ENCODE measurements at places on chromosomes 6 and 20.

DNA sequence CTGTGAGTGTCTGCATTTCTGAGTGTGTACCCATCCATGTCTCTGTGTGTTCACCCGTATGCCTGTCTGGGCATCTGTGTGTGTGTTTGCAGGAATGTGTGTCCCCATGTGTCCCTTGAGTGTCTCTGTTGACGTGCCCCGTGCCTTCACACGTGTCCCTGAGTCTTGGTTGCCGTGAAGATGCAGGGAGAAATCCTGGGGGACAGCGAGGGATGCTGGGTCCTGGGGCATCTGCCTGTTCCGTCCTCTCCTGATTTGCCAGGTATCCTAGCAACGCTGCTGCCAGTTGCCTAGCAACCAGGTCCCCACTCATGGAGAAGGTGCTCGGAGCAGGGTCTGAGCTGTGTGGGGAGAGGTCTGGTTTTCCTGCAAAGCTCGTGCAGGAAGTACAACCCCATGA, 6.0 kb upstream of the LKAAEAR1 start:
- no peak for DNase-seq

DNA sequence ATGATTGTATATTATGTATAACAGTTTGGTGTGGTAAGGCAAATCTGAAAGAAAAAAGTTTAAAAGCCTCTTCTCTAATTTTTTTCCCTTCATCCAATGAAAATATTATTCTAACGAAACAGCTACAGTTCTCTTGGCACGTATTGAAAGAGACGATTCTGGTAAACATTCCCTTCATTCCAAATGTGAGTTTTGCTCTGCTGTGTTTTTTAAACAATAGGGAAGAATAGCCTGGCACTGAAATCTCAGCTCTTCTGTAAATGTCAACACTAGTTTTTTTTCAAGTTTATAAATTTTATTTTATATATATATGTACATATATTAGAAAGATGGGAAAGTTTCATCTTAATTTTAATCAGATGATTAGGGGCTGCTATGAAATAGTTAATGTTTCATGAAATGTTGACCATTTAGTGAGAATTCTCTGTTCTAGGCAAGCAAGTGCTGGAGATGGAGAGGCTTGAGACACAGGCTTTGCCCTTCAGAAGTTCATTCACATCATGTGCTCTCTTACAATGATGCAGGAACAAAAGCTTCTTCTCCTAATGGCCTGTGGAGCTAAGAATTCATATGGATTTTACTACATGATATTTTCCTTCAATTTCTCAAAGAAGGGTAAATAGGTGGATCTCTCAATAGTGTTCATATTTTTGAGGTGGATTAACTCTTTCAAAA, 4.1 kb downstream of the PAQR8 start:
- no peak for DNase-seq

DNA sequence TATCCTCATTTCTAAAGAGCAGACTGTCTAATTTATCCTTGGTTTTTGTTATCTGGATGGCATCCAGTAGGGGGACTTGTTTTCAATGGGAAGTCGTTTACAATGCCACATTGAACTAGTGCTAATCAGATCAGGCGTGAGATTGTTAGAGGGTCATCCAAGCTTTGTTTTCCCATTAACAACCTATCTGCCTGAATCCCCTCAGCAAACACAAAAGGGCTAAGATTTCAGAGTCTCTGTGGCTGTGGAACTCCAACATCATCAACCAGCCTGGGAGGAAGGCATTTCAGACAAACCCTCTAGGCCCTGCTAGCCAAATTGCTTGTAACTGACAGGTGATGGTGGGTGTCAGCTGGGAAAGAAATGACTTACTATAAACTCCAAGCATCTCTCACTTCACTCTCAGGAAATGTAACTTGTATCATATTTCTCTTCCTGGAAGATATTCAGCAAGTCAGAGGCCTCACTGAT, 47.7 kb downstream of the COL19A1 start:
- DNase-seq = no peak

DNA sequence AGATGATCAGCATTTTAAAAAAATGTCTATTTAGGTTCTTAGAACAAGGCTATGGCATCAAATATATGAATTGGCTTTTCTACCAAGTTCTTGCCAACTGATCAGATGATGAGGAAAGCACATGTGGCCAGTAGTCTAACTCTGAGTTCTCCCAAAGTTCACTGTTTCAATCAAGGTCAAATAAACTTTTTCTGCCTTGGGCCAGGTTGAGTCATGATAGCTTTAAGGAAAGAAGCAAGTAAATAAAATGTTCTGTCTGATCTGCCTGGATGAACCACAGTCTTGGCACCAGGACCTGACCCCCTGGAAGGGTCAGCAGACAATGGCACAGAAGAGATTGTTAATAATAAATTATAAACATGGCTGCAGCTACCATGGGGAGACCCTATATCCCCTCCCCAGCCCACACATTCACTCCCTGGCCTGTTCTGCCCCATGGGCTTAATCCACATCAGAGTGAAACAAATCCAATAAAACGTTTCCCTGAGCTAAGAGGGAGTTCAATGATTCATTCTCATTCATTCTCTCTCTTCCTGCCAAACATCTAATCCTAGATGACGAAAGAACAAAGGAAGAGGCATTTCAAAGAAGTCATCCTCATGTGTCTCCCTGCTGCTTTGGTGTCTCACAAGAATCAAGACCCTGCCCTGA, 661.6 kb downstream of the DHX35 start:
- no peak for DNase-seq

GRCh38 chr6:18327626-18328025, 59.5 kb upstream of the RNF144B start:
- DNase-seq = no peak

GRCh38 chr20:63641146-63641791, 12.0 kb downstream of the STMN3 start:
- peak; percentile 50 for DNase-seq

DNA sequence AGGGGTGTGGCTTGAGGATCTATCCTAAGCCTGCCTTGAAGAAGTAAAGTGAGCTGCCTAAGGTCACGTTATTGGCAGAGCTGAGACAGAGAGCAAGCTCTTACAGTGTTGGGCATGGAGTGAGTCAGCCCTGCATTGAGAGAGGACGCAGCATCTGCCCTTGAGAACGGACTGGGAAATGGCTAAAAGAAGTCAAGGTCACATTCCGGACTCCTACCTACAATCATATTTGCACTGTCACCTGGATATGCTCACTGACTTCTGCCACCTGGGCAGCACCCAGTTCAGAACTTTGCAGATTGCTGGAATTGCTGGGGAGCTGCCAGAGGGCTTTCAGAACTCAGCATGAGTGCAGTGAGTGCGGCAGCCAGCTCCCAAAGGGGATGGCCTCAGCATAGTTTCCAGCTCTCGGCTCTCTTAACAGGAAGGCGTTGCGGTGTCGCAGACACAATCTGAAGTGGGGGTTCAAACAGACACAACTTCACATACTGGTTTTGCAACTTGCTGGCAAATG, 199.3 kb upstream of the SGK1 start:
- no peak for DNase-seq

GRCh38 chr6:160927416-160927815, 64.2 kb upstream of the MAP3K4 start:
- DNase-seq = no peak

DNA sequence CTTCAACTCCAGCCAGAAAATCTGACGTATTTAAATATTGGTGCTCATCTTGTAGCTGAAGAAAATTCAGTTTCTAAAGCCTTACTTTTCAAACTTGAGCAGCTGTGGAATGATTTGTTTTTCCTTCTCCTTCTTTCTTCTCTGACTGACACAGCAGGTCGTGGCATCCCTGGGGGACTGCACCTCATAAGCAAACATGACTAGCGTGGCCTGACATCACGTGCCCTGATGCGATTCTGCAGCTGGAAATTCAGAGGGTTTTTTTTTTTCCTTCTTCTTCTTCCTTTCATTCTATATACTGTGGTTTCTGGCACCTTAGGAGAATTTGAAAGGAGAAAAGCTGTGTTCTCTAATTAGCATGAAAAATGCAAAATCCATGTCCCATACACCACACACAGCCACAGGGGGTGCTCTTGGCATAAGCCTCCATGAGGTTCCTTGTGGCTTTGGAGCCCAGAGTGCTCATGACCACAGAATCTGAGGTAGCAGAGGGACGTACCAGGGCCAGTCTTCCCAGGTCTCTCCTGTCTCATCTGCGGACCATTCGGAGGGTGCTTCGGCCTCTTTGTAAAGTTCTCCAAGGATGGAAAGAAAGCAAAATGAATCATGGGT, 258.5 kb upstream of the CDH4 start:
- DNase-seq = no peak

DNA sequence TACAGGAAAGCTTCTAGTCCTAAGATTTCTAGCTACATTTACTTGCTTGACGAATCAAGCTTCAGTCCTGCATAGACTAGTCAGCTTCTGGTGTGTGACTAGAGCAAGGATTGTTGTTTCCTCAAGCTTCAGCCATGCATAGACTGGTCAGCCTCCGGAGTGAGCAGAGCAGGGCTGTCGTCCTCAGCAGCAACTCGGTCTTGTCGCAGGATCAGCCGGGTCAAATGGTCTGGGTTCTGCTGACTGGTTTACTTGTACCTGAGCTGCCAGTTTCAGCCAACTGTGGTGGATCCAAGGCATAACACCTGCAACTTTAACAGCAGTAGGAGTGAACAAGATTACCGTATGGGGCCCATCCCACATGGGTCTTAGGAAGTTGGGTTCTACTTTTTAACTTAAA, 10.8 kb upstream of the GMPR start:
- DNase-seq = no peak

- DNase-seq = no peak
These were observed 24.0 kb downstream of the CPNE1 start for GRCh38 chr20:35640724-35641123.

- no peak for DNase-seq
These were observed 198.1 kb upstream of the UST start for GRCh38 chr6:148548749-148549140.

GRCh38 chr6:12656906-12657305, 59.7 kb upstream of the PHACTR1 start:
- no peak for DNase-seq

- DNase-seq = no peak
These were observed 4.6 kb downstream of the TFAP2B start for GRCh38 chr6:50823094-50823920.

DNA sequence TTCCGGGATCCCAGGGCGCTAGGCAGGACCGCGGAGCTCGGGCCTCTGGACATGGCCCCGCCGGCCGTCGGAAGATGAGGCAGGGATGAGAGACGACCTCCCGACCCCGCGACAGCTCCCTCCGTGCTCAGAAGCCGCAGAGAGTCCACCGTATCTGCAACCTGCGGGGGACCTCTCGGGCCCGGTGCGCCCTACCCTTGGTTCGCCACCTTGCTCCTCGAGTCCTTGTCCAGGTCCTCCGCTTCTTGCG, 301 bp downstream of the PPP1R3D start:
- DNase-seq = no peak

- no peak for DNase-seq
These were observed 1.5 kb downstream of the TFAP2A start for GRCh38 chr6:10413262-10413849.

GRCh38 chr6:40349901-40350746, 237.0 kb downstream of the LRFN2 start:
- no peak for DNase-seq

DNA sequence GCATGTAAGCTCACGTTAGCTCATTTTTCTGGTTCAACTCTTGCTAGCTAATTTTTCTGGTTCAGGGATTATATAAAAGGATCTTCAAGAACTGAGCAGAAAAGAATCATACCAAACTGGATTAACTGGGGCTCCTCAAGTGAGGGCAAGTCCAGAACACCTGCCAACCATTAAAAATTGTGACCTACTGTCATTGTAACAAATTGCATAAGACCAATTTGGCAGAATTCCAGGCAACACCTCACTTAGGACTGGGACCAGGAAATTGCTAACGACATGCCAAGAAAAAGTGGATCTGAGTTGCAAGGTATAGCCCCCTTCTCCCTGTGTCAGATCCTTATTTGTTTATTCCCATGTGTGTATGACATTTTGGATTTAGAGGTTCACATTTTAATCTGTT, 216.6 kb downstream of the HIVEP2 start:
- DNase-seq = no peak

GRCh38 chr6:136113736-136114173, 136.4 kb downstream of the MTFR2 start:
- no peak for DNase-seq

- DNase-seq = no peak
These were observed 7.5 kb upstream of the TMEM14B start for GRCh38 chr6:10740061-10740460.

DNA sequence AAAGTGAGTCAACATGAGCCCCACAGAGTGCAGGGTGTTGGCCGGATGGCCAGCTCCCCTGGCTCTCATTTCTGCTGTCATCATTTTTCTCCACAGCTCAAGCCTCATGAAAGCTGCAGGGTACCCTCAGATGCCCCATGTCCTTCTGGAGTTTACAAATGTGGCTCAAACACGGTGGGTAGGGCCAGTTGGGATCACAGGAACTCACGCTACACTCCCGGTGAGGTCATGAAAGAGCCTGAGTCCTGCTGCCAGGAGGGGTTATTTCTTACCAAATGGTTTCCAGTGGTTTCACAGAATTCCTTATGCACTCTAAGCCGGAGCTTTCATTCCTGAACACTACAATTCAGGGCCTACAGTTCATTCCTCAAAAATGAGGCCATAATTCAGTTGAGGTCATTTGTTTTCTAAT, 78.7 kb downstream of the TMEM170B start:
- DNase-seq = no peak

- DNase-seq = no peak
These were observed 482.9 kb downstream of the GRIK2 start for GRCh38 chr6:101876431-101876830.
